NCI-H1694 (cell line): ENCODE measurements at places on chromosomes 2 and 18.

GRCh38 chr2:15391751-15392150 is 169.4 kb downstream of the NBAS start:
- no peak for DNase-seq

DNA sequence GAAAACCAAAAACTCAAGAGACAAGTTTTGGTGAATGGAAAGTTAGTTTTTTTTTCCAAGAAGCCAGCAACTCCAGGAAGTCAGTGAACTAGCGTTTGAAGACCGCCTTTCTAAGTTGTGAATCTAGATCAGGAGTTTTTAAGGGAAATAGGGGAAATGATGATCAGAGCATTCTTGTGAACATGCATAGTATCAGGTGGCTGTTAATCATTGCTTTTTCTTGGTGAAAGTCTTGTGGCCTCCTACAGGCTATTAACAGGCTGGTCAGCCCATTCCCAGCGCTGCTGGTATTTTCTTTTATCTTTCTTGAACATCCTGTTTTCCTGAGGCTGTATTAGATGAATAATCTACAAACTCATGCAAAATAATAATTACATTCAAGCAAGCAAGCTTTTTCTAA is 155.8 kb downstream of the PTPRM start:
- no peak for DNase-seq

GRCh38 chr2:211957799-211958198 is 580.8 kb downstream of the ERBB4 start:
- no peak for DNase-seq

DNA sequence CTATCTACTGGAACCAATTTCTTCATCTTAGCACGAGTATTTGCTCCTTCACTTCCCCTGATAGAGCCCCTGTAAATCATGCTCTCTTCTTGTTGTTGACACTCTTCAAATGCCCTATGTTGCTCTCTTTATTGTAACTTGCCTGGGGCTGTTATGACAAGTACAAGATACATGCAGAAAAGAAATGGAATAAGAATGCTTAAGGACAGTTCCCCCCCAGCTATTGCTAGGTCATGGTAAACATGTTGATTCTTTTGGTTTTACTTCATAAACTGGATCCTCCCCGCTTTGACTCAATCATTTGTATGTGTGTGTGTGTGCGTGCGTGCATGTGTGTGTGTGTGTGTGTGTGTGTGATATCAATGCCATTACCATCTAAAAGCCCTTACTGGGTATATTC is 368.5 kb upstream of the CNTNAP5 start:
- DNase-seq: no peak

- DNase-seq: peak; percentile 85
Measured at GRCh38 chr2:198374375-198375082, 570.1 kb downstream of the PLCL1 start.

GRCh38 chr2:15042801-15043217 is 410.3 kb downstream of the LRATD1 start:
- peak; percentile 29 for DNase-seq

DNA sequence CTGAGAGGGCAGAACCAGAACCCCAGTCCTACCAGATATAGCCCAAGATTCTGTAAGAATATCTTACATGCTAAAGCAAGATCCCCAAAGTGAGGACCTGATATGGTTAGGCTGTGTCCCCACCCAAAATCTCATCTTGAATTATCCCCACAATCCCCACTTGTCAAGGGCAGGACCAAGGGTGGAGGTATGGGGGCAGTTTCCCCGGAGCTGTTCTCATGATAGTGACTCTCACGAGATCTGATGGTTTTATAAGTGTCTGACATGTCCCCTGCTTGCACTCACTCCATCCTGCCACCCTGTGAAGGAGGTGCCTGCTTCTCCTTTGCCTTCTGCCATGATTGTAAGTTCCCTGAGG is 19.9 kb downstream of the TTC32 start:
- DNase-seq: no peak

- no peak for DNase-seq
Measured at GRCh38 chr2:162586311-162586710, 242.4 kb downstream of the GCA start.

DNA sequence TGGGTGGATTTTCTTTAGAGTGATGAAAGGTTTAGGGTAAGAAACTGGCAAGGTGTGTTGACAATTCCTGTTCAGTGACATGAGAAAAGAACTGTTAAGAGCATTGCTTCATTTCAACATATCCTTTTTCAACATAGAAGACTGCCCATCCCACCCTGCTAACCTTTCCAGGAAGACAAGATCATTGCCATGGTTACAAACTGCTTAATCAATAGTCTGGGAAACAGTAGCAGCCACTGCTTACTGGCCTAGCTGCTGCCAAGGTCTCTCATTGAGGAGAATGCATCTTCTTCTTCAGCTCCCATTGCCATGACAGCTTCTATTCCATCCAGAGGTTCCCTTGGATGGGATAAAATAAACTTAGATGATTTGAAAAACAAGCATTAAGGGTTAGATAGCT is 212.1 kb downstream of the LRRTM1 start:
- no peak for DNase-seq

GRCh38 chr2:175792881-175793280 is 209.2 kb downstream of the LNPK start:
- no peak for DNase-seq

DNA sequence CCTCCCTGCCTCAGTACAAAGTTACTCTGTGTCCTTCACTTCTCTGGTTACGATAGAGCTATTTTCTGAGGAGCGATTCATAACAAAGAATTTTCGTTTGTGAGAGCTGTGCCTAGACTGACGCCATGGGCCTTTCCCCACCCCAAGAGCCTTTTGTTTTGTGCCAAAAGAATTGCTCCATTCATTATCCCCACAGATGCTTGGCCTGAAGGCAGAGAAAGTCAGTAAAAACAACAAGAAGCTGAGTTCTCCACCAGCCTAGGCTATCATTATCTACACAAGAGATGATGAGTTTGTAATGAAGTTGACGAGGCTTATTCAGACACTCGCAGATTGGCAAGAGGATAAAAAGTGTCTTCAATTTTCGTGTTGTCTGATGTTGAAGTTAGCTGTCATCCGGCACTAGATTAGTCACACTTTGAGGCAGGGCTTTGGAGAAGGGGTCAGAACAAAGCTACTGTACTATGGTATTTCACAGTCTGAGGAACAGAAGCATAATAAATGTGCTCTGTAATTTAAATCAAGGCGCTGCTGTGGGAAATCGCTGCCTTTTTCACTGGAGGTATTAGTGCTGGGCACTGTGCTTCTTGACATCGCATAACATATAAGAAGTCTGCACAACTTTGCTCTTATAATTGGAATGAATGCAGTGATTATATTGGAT is 278.4 kb upstream of the FIGN start:
- no peak for DNase-seq

DNA sequence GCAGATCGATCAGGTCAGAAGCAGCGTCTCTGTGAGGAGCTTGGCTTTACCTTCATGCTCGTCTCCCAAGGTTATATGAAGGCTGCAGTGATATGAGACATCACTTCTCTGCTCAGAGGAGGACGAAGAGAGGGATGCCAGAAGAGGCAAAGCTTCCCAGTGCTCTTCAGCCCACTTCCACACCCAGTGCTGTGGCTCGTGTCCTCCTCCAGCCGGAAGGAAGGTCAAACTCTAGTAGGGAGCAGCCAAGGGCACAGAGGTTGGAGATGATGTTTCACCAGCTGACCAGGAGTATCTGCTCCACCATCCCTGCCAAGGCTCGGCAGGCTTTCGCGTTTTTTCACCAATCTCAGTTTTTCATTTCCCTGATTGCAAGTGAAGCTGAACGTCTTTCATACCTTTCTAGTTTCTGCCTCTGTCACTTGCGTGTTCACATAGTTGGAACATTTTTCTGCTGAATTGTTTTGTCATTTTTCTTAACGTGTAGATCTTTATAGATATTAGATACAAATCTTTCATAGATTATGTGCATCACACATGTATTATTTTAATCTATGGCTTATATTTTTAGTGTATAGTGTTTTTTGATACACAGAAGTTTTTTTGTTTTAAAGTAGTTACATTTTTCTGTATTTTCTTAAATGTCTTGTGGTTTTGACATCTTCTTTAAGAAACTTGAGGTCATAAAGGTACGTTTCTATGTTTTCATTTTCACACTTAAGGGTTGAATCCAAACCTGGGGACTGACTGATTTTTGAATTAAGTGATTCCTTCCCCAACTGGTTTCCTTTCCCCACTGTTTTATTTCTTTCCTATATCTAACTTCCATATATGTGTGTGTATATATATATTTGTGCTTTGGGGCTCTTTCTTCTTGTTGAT is 23.5 kb upstream of the L3MBTL4 start:
- DNase-seq: no peak

DNA sequence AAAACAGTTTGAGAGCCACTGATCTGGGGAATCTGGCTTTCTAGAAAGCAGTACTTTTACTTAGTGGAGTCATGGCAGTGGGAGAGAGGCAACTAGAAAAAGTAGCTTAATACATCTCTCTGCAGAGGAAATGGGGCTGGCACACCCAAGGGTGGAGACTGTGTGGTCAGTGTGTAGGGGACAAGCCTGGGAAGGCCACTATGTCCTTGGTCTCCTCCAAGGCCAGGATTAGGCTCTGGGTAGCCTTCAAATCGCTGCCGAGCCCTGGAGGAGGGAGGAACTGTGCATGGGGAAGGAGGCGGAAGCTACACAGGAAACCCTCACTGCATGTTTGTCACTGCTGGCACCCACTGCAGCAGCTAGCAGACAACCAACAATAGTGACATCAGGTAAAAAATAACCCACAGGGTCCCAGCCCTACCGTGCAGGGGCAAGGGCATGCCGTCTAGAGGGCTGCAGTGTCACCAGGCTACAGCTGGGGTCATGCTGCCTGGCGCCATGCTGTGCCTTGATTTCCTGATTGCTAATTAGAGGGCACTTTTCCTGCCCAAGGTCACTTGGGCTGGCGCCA is 34.8 kb downstream of the LBH start:
- no peak for DNase-seq

GRCh38 chr18:54647176-54647575 is 56.1 kb downstream of the DYNAP start:
- DNase-seq: no peak

DNA sequence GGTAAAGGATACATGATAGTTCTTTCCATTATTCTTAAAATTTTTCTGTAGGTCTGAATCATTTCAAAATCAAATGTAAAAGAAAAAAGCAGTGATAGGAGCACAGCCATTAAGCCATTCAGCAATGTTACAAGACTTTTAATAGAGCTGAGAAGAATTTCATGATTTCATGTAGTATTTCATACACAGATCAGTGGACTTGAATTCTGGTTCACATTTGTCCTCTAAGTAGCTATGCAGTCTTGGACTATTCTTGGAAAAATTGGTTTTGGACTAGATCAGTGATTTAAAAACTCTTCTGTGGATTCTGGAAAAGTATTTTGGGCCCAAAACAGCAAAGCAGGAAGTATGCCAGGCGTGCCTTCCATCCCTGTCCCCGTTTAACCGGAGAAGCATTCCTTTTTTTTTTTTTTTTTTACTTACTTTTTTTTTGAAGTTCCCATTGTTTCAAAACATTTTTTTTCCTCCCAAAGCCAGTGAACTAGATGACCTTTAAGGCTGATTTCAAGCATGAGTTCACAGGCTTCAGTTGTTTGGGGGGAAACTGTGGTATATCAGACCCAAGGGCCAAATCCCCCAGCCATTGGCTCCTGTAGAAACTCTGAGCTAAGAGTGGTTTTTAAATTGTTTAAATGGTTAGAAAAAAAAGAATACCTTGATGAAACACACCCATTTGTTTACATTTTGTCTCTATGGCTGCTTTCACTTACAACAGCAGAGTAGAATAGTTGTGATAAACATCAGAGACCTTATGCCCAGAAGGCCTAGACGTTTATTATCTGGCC is 17.5 kb upstream of the POLI start:
- no peak for DNase-seq

DNA sequence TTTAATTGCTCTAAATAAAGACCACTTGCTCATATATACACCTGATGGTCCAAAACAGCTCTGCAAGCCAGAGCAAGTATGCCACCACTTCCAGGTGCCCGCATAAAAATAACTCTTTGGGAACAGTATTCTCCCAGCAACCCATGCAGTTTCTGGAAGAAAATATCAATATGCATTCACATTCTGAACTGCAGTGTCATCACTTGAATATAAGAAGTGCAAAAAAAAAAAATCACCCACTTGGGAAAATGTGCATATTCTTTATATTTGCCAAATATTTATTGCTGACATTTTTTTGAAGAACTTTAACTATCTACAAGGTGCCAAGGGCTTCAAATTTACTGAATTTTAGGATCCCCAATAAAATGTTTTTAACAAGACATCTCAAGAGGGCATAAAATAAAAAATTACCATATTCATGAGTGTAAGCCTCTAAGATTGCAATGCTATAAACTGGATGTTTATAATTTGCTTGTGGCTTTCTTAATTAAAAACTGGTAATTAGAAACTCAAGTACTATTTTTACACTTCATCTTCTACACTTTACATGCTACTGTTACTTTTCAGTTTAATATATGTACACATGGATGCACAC is 360.6 kb upstream of the HNRNPA3 start:
- DNase-seq: no peak

DNA sequence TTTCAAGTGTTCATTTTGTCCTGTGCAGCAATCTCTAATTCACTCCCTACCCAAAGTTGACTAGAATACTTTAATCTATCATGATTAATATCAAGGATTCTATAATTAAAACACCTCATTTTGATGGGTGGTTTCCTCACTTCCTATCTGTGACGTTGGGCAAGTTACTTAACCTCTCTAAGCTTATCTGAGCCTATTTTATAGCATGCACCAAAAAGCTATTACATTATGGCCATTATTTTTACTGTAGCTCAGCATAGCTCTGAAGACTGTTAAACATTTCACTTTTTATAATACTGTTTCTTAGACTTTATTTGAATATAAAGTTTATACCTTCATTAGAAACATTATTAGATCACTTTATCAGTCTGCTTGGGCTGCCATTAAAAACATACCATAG is 579.6 kb upstream of the NXPH2 start:
- DNase-seq: no peak

GRCh38 chr2:11042841-11043240 is 112.4 kb upstream of the SLC66A3 start:
- DNase-seq: peak; percentile 15

- DNase-seq: no peak
Measured at GRCh38 chr18:356778-357177, 88.9 kb upstream of the THOC1 start.

GRCh38 chr2:158015428-158016076 is 86.1 kb upstream of the UPP2 start:
- no peak for DNase-seq

GRCh38 chr2:219511547-219512325 is 2.5 kb upstream of the ASIC4 start:
- DNase-seq: peak; percentile 74

DNA sequence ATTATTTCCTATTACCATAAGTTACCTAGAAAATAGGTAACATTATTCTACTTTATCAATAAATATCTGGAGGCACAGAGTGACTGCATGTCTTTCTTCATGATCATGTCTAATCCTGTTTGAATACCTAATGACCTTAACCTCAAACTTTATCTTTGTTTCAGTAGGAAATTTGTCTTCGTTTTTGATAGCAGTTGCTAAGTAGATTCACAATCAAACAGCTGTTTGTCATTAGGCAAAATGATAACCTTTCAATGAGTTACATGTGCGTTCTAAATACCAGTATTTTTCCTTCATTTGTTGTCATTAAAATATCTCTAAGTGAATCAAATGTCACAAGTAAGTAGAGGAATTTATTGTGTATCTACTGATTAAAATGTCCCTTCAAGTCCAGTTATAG is 473.8 kb downstream of the NRXN1 start:
- DNase-seq: no peak

GRCh38 chr2:45312275-45312674 is 298.8 kb downstream of the SRBD1 start:
- no peak for DNase-seq

- no peak for DNase-seq
Measured at GRCh38 chr2:1476617-1477195, 63.4 kb downstream of the TPO start.

GRCh38 chr2:202169131-202169530 is 69.3 kb downstream of the SUMO1 start:
- no peak for DNase-seq
